ENCODE measurements at places on chromosomes 12 and 14. TPM values are rescaled to one million over a fixed set of nuclear protein-coding genes. Genes with fewer than 3 reads are reported as not detected.

Gene NGB
- not detected for total RNA-seq

Gene GPRC5A
- 9.3 TPM for total RNA-seq

Gene RNFT2
- total RNA-seq: 6.6 TPM

GRCh38 chr14:33510063-33510481 lies 440.8 kb downstream of the EGLN3 start:
- no peak for DNase-seq

GRCh38 chr12:7021956-7022355 lies 3.7 kb upstream of the LPCAT3 start:
- DNase-seq: no peak

- no peak for DNase-seq
These were observed 98.3 kb upstream of the ESRRB start for GRCh38 chr14:76277586-76278130.

DNA sequence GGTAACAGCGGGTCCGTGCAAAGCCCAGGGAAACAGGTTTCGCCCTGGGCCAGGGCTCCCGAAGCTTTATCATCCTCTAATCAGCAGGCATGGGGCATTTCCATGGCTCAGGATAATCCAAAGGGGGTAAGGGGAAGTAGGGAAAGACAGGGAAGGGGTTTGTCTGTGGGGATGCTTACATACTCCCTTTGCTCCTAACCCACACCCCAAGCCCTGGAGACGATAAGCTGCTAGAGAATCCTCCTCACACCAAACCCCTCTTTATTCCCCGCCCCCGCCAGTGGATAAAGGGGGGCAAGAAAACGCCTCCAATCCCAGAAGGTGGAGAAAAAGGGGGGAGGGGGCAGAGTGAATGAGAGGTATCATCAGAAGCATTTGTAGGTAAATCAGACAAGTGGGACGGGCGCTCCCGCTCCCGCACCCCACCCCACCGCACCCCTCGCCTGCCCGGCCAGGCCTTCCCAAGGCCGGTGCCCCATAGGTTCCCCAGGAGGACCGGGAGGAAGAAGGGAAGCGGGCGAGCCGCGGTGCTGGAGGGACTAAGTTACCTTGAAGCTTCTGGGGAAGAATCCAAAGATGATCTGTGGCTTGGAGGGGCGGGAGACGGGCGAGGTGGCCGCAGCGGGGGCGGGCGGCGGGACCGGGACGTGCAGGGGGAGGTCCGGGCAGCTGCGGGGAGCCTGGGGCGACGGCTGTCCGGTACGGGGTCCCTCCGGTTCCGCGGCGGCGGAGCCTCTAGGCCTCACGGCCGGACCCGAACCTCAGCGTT lies 762 bp downstream of the PPP2R5E start:
- peak; percentile 66 for DNase-seq

Measured in sciatic nerve (tissue), 2 donors.